ENCODE measurements at places on chromosomes 5 and 9.

DNA sequence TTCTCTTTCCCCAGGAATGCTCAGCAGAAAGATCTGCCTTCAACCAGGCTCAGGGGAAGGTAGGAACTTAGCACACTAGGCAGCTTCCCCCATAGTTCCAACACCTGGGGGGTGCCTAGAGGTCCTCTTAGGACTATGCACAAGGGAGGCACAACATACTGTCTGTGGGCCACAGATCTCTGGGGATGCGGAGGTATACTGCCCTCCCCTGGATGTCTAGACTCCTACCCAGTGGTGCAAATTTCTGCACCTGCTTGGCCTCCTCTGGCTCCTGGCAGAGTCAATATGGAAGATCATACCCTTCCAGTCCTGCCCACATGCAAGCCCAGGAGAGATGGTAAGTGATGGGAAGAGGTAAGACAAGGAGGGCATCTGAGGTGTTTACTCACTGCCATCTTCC lies 247.5 kb upstream of the DAPK1 start:
- DNase-seq: no peak

- DNase-seq: no peak
Observed at GRCh38 chr9:2032234-2032633, 17.1 kb downstream of the SMARCA2 start.

DNA sequence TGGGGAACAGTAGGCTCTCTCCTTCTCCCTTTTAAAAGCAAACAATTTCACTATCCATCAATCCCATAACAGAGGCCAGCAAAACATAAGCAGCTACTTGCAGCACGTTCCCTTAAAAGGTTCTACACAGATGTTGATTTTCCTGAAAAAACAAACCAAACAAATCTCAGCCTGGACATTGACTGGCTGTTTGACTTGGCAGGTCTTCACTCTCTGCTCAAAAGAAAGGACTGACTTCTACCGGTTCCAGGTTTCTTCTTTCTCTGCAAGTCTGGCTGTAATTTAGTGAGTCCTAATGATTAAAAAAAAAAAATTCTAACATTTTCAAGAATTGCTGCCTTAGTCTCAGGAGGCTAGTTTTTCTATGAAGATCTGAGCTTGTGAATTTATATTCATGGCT lies 203.1 kb upstream of the EFNA5 start:
- DNase-seq: no peak

DNA sequence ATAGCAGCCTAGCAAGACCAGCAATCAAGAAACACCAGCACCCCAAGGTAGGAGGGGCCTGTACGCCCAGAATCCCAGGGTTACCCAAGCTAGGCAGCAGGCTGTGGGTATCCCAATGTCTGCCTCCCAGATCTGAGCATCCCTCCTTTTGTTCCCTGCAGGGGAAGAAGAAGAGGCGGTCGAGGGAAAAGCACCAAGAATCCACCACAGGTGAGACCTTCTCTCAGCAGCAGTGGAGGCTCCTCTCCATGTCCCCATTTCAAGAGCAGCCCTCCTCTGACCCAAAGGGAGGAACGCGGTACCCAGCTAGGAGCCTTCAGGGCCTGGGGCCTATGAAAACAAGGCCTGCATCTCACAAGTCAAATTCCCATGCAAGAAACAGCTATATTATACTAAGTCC lies 28.9 kb downstream of the TCF7 start:
- no peak for DNase-seq

DNA sequence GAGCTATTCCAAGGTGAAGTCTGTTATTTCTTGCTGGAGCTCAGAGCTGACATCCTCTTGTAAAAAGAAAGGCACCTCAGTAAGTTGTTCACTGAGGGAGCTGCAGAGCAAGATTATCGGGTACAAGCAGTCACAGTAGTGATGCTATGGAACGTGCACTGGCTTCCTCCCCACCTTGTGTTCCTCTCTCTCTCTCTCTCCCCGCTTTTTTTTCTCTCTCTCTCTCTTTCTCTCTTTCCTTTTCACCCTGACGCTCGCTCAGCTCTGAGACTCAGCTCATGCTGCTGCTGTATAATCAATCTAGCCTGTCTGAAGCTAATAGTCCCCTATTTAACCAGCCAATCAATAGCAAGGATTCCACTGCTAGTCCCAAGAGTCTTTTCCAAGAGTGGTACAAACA lies 587.6 kb upstream of the CDH18 start:
- no peak for DNase-seq
